ENCODE measurements at places on chromosomes 4 and X.
A peak's percentile ranks its signal among the peaks of the same experiment; 100 is the strongest.

GRCh38 chr4:38752372-38752940 lies 30.3 kb downstream of the TLR10 start:
- peak; percentile 23 for DNase-seq

DNA sequence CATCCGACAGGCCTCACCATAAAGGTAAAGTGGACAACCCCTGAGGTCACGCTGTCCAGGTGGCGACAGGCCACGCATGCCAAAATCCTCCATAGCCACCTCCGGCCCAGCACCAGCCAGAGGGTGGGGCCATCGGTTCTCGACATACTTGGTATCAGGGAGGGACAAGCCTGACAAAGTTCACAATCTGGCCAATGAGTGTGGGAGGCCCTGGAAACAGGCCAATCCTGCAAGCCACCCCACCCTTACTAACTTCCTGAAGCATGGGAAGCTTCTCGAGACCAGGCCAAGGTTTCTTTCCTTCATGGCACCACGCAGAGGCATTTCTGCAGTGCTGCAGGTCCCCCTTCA lies 73.8 kb downstream of the MTMR1 start:
- no peak for DNase-seq

- DNase-seq, result no peak
Observed at GRCh38 chr4:47309165-47309564, 154.3 kb downstream of the COMMD8 start.

GRCh38 chr4:10730590-10730989 lies 46.0 kb upstream of the CLNK start:
- no peak for DNase-seq

DNA sequence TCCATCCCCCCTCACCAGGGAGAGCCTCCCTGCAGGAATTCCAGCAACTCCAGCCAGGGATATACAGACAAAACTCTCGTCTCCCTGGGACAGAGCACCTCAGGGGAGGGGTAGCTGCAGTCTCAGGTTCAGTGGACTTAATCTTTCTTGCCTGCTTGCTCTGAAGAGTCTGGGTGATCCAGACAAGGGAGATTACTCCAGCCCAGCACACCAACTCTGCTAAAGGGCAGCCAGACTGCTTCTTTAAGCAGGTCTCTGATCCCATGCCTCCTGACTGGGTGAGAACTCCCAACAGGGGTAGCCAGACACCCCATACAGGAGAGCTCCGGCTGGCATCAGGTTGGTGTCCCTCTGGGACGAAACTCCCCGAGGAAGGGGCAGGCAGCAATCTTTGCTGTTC lies 888.7 kb downstream of the RAB28 start:
- no peak for DNase-seq

DNA sequence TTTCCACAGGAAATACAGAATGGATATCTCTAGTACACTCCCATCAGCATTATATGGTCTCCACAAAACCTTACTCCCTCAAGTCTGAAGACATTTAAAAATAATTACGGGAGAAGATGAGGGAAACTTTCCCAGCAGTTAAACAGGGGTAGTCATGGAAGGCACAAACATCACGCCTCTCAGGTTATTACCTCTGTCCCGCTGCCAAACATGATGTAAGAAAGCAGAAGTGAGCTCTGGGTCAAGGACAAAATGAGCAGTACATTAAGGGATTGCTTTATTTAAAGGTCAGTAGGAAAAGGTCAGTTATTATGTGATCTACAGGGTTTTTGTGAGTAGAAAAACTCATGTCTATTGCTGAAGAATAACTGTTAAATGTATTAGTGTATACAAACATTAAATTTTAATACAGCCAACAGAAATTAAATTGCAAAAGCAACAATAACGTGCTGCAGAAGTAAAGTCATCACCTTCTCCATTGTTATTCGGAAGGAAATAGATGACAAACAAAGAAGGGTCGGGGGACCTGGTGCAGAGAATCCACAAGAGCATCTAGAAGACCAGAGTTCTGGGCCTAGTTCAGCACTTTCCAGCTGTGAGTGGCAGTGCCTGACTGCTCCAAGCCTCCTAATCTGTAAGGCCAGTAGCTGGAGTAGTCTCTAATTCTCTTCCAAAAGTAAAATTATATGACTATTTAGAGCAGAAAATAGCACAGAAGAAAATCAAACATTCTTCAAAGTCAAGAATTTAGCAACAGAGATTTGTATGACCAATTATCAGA lies 171.2 kb downstream of the PPP3CA start:
- DNase-seq, result no peak

- no peak for DNase-seq
Observed at GRCh38 chr4:112735474-112735951, 98.6 kb downstream of the LARP7 start.

DNA sequence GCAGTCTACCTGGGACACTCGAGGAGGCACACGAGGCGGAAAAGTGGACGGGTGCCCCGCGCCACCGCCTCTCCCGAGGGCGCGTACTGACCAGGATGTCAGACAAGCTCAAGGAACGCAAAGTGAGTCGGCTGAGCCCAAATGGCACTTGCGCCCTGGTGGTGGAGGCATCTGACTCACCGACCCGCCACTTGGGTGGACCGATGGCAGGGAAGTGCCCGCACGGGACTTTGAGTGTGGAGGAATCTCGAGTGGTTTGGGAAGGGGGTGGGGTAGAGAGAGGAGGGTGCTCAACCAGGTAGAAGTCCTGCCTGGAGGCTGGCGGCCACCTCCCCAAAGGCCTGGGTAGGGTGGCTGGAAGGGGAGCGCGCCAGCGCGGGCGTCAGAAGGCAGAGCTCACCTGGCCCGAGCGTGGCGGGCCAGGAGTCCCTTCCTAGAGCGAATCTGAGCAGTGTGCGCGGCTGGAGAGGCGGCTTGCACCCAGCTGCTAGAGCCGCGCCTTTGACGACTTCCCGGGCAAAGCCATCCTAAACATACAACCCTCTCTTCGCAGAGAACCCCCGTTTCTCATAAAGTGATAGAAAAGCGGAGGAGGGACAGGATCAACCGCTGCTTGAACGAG lies 655 bp downstream of the HELT start:
- DNase-seq, result no peak

DNA sequence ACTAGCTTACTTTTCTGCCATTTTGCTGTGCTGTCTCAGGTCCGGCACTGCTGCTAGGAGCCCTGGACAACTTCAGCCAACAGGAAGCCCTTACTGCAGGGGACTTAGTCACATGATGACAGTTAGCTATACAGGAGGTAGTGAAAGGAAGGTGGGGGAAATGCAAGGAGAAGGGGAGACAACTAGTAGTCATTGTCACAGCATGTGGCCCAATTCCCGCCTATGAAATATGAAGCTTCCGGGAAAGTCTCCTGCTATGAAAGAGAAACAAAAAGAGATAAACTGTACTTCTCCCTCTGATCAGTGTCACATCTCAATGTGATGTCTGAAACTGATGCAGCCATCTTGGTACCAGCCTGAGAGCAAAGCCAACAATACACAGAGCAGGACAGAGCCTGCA lies 71.6 kb downstream of the AMELX start:
- no peak for DNase-seq

GRCh38 chrX:108199691-108200090 lies 108.1 kb downstream of the ATG4A start:
- no peak for DNase-seq

DNA sequence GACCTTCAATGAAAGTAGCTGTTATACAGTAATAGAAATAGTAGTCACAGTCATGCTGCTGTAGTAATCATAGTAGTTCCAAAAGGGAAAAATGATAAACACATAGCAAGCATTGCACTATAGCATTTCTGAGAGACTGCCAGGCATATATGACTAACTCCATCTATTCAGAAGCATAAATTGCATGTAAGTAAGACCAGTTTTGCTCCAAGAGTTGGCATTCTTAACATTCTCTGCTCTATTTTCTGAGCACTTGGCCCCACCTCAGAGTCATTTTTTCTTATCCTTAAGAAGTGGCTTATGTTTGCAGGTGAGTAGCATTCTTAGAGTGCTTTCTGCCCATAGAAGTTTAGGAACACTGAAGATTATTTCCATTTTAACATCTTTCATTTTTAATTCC lies 490.3 kb upstream of the TECRL start:
- peak; percentile 12 for DNase-seq

DNA sequence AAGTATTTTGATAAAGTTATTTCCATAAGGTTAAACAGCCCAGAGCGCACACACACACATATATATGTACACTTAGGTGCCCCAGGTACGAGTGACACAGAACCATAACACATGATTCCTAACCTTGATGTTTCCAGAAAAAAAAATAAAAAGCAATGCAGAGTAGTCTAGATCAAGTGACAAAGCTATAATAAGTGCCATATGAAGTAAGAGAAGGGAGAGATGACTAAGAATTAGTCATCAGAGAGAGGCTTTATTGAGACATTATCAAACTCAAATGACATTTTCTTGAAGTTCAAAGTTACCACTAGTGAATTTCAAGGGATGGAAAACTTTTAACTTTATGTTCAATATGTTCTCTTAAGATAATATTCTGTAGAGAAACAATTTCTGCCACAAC lies 215.0 kb downstream of the HTR2C start:
- DNase-seq, result no peak

Data from kidney epithelial cell (primary cell).